ENCODE measurements at places on chromosomes 1 and 21. TPM values are rescaled to one million over a fixed set of nuclear protein-coding genes. Genes with fewer than 3 reads are reported as not detected.

Gene SAMD13
- total RNA-seq = 1.7 TPM

Gene NTRK1
- not detected for total RNA-seq

Gene ANGPTL1
- total RNA-seq = under 0.01 TPM

Gene ADAMTSL4
- total RNA-seq = 0.18 TPM

Gene MYOM3
- total RNA-seq = 0.09 TPM

Gene KDF1
- total RNA-seq = under 0.01 TPM

Gene SNRNP40
- total RNA-seq = 182 TPM
